ENCODE measurements at places on chromosomes 16 and 17.

GRCh38 chr17:39461926-39462569, 762 bp downstream of the CDK12 start:
- no peak for DNase-seq

- DNase-seq = no peak
Observed at GRCh38 chr16:81608523-81609209, 164.1 kb downstream of the CMIP start.

DNA sequence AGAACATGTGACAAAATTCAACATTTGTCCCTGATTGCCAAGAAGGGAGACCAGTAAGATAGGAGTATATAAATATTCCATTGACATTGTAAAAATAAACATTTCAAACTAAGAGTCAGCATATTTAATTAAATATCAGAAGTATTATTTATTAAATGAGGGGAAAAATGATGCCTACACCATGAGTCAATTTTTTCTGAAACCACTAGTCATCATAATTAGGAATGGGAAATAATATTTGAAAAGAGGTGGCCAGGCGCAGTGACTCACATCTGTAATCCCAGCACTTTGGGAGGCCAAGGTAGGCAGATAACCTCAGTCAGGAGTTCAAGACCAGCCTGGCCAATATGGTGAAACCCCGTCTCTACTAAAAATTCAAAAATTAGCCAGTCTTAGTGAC, 2.1 kb downstream of the CMTM1 start:
- DNase-seq = no peak

- DNase-seq = no peak
Observed at GRCh38 chr17:71461498-71462169, 659.2 kb upstream of the SOX9 start.

DNA sequence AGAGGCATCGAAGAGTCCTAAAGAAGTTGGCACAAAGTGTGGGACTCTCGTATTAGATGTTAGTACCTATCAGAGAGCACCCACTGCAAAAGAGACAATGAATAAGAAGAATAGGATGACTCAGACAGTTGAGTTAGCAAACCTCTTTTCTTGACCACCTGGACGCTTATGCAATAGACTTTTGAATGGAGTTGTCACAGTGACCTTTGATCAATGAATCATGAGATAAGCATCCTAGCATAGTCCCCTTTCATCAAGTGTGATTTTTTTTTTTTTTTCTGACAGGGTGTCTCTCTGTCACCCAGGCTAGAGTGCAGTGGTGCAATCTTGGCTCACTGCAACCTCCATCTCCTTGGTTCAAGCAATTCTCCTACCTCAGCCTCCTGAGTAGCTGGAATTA, 1417.9 kb upstream of the GOT2 start:
- DNase-seq = no peak

- no peak for DNase-seq
Observed at GRCh38 chr17:1977583-1978395, 47.3 kb downstream of the RTN4RL1 start.

- no peak for DNase-seq
Observed at GRCh38 chr17:39107973-39108372, 43.5 kb downstream of the PLXDC1 start.

Measured in effector memory CD4-positive, alpha-beta T cell (primary cell).